ENCODE measurements at places on chromosomes 2 and 18.

DNA sequence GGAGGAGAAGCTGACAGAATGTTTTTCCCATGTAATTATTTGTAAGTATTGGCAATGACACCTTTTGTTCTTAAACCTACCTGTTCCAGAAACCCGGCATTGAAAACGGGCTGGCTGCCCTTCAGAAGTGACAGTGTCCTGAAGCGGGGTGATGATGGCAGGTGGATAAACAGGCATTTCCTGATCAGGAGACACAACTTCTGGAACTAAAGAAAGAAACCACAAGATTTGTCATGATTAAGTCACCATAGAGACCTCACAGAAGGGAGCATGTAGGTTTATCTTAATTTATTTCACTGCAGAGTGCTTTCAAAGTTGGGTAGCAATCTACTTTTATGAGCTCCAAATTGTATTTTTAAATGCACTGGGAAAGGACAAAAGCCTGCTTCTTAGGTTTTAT is 43.1 kb downstream of the TTN start:
- no peak for DNase-seq

DNA sequence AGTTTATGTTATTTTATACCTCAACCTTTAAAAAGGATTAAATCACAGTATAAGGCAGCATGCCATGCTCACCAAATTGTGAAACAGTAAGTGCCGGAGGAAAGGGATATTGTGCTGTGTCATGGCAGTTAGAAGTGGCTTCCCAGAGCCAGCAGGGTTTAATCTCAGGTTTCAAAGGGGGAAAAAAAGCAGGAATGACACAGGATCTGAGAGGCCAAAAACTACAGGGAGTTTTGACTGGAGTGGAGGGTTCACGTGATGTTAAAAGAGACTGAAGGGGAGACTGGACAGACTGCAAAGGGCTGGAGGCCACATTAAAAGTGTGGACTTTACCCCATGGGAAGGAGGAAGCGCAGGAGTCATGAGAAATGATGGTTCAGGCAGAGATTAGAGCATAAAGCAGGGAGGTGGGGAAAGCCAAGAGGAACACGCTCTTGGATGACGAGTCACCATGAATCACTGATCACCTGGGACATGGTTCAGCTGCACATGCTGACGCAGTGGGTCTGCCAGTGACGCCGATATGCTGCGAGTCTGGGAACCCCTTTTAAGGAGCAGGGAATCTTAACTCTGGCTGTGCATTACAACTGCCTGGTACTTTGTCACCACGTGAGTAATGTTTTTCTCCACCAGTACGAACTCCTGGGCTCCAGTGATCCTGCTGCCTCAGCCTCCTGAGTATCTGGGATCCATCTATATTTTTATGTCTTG is 6.1 kb downstream of the CHMP1B start:
- DNase-seq: no peak

DNA sequence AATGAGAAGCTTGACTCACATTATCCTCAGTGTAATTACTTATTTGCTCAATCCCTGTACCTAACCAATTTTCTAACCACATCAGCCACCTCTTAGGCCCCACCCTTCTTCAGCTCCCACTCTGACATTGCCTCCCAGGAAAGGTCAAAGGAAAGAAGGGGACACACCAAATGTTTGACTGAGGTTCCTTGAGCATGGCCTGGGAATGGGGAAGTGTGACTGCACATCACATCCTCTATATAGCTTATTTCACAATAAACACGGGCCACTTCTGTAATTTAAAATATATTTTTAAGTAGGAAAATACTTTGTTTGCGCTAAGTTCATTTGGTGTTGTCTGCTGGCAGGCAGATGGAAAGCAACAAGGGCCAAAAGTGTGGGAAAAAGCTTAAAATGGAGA is 3.0 kb upstream of the FIGLA start:
- no peak for DNase-seq

DNA sequence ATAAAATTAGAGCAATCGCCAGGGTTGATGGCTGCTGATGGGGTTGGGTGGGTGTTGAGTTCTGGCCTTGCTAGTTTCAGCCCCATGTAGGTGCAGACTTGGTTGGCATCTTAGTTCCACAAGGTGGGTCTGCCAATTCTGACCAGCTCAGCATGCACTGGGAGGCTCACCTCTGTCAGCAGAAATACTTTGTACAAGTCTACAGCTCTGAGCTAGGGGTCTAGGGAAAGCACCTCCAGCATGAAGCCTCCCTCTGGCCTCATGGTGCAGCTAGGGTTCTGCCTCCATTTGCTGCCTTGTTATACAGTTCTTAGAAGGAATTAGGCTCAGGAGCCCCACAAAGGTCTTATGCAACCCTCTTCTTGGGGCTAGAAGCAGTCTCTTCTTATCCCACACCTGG is 278.9 kb upstream of the HDAC4 start:
- no peak for DNase-seq

Measured in GM06990 (cell line).